MCF 10A (cell line): ENCODE measurements at places on chromosomes 5 and 9.

DNA sequence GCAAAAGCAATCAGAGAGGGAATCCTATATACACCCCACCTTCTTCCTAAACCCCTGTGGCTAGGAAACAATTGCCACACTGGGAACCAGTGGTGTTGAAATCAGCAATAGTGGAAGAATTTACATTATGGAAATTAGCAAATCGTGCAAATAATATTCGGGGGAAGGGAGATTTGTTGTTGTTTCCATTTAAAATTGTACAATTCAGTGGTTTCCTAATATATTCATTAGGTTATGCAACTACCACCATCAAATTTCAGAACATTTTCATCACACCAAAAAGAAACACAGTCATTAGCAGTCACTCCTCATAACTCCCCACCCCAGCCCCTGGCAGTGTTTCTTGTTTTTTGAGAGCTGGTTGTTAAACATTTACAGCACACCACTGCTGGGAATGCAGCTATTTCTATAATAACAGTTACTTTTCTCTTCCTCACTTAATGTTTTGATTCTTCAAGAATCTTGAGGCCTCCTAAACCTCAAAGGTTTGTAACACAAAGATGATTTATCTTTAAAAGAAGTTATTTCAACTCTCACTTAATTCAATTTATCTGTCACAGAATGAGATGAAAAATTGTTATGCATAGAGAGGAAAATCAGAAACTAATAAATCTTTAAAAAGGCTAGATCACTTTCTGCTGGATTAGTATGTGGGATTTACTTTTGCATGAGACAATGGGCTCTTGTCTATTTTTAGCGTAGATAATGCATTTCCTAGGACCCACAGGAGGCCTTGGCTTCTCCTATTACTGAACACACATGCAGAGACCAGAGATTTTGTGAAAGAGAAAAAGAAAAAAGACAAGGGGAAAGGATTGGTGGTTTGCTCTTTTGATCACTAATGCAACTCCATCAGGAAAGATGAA lies 91.8 kb upstream of the DAPK1 start:
- DNase-seq, result peak; percentile 81

GRCh38 chr5:35924950-35925722 lies 13.3 kb downstream of the CAPSL start:
- DNase-seq, result peak; percentile 81

DNA sequence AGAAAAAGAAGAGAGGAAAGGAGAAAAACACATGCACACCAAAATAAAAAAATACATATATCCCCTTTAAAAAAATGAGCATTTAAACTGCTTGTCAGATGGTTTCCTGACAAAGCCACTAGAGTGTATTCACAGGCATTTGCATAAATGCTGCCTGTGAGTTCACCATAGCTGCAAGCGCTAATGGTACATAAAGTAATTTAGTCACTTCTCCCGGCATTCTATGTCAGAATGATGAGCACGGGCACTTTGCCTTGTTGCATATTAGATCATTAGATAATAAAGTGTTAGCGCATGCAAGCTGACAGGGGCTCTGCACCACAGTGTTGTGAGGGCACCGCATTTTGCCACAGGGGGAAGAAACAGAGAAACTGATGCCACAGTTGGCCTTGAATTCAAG lies 280.6 kb downstream of the EBF1 start:
- DNase-seq, result no peak

DNA sequence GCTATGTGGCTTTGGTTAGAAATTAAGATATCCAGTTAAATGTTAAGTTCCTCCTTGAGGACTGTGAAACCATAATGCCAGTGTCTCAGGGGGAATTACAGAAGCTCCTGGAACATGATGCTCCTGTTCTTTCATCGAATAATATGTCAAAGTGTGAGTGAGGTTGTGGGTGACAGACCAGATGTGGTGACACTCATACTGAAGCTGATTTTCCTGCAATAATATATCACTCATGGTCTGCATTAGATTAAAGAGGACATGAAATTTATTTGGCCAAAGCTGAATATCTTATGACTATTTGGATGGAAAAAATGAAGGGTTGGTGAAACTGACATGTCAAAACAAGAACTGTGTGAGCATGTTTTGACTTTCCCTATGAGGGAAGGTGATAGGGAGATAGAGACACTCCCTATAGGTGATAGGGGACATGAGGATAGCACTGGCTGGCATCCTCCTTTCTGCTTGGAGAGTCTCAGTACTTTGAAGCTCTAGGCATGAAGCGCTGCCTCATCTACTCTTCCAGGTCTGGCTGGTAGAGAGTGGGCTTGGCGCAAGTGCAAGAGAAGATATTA lies 173.5 kb downstream of the ARHGEF28 start:
- DNase-seq, result no peak

- DNase-seq, result no peak
Observed at GRCh38 chr9:129714511-129715061, 38.3 kb downstream of the PTGES start.

GRCh38 chr9:97930972-97931371 lies 7.0 kb downstream of the HEMGN start:
- no peak for DNase-seq

DNA sequence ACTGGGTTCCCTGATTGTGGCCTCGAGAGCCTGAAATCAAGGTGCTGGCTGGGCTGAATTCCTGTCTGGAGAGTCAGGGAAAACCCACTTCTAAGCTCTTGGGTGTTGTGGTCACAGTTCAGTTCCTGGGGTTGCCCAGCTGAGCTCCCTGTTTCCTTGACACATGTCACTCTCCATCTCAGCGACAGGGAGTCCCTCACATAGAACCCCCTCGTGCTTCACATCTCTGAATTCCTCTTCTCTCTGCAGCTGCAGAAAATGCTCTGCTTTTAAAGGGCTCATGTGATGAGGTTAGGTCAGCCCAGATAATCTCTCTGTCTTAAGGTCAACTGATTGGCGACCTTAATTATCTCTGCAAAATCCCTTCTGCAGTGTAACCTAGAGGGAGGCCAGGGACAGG lies 53.5 kb upstream of the NFIL3 start:
- no peak for DNase-seq

GRCh38 chr9:6822696-6823095 lies 64.9 kb downstream of the KDM4C start:
- no peak for DNase-seq

GRCh38 chr5:164500856-164501255 lies 995.4 kb downstream of the MAT2B start:
- DNase-seq, result no peak

DNA sequence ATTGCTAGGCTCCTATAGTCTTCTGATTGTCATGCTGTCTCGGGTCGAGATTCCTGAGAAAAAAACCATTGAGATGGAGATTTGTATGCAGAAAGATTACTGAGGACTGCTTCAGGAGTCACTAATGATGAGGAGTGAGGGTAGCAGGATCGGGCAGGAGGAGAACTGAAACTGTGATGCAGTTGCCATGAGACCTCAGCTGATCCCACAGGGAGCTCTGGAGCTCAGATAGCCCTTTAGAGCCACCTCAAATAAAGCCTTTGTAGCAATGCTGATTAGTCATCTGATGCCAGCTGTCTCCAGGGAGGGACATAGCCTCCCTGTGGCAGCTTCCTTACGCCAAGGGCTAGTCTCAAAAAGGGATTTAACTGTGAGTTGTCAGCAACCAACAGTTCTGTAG lies 256.9 kb downstream of the DMAC1 start:
- DNase-seq, result no peak

- no peak for DNase-seq
Observed at GRCh38 chr5:52262844-52263243, 524.9 kb upstream of the ITGA1 start.

DNA sequence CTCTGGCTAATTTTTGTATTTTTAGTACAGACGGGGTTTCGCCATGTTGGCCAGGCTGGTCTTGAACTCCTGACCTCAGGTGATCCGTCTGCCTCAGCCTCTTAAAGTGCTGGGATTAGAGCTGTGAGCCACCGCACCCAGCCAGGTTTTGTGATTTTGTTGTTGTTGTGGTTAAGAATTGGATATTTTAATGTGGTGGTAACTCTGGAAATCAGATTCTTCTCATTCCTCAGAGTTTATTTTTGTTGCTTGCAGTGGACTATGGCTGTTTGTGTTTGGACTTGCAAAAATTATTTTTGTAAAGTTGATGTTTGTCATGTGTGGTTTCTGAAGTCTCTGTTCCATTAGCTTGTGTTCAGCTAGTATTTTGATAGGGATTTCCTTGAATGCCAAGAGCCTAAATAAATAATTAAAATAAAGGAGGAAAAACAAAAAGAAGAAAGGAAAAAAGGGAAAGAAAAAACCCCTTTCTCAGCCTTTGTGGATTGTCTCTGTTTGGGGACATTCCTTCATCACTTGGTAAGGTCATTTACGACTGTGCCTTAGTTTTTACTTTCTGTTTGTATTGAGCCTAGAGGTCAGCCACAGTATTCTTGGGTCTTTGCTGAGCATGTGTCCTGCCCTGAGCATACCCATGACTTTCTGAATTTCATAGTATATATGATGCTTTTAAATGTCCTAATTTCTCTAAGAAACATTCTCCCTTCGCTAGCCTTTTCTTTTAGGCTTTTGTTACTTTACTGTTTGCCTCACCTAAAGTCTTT lies 37.3 kb downstream of the PBX3 start:
- no peak for DNase-seq

DNA sequence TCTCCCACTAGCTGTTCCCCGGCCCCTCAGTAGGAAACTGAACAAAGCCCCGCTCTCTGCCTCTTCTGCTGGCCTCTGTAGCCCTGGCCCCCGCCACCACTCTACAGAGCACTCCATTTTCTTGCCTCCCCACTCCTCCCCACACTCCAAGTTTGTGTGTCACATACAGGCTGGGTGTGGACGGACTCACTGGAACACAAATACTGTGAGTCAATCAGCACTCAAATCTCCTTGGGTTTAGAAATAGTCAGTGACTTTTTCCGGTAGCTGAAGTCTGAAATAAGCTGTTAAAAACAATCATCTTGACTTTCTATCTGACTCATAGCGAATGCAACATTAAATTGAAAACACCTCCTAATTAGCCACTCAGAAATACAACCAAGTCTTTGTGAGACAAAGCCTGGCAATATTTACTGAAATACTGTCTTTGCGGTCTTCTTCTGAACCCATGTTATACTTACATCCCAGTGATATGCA lies 122.5 kb downstream of the LHFPL2 start:
- peak; percentile 79 for DNase-seq

GRCh38 chr5:94523018-94523417 lies 95.4 kb downstream of the KIAA0825 start:
- no peak for DNase-seq

DNA sequence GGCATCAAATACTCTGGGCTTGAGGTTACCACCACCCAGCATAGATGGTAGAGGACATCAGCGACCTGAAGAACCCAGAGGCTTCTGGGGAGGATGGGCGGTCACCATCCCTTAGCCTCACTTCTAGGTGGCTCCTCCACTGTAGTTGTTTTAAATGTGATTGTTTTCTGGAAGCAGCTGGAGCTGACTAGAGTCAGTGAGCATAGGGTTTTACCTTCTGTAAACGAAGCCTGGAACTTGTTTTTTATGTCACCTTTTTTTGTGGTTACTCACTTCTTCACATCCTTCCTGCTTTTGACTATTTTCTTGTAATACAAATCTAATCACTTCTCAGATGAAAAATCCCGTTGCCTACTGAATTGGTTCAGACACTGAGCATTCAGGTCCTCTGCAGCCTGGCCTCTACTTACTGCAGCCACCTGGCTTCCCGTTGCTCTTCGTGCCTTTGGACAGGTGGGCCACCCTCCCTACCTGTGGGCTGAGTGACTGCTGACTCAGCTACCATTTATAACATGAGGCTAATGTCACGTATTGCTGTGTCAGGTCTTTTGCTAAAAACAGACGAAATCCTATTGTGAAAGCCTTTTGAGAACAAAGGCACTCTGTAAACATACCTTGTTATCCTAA lies 167.8 kb downstream of the MAN2A1 start:
- DNase-seq, result no peak

GRCh38 chr5:122430319-122430586 lies 118.2 kb downstream of the SNCAIP start:
- DNase-seq, result no peak

- no peak for DNase-seq
Observed at GRCh38 chr5:57332361-57332760, 150.2 kb downstream of the ACTBL2 start.

DNA sequence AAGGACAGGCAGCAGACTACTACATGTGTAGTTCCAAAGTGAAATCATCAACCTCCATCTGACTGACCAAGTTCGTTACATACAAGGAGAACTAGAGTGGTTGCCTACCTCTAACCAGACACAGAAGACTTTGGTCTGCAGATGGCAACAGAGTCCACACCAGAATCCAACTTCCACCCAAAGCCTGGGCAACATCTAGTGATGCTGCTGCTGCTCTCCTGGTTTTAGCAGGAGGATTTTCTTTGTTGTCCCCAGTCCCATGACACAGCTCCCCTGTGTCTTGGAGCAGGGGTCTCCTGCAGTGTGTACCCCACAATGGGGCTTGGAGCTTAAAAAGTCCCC lies 46.4 kb upstream of the APC start:
- no peak for DNase-seq

- peak; percentile 70 for DNase-seq
Observed at GRCh38 chr9:26975728-26976707, 19.8 kb downstream of the IFT74 start.

- no peak for DNase-seq
Observed at GRCh38 chr5:26868504-26868903, 169.9 kb downstream of the CDH9 start.

GRCh38 chr5:91562922-91563321 lies 179.8 kb upstream of the ARRDC3 start:
- DNase-seq, result no peak

- DNase-seq, result no peak
Observed at GRCh38 chr5:73907164-73907563, 281.2 kb downstream of the ARHGEF28 start.

DNA sequence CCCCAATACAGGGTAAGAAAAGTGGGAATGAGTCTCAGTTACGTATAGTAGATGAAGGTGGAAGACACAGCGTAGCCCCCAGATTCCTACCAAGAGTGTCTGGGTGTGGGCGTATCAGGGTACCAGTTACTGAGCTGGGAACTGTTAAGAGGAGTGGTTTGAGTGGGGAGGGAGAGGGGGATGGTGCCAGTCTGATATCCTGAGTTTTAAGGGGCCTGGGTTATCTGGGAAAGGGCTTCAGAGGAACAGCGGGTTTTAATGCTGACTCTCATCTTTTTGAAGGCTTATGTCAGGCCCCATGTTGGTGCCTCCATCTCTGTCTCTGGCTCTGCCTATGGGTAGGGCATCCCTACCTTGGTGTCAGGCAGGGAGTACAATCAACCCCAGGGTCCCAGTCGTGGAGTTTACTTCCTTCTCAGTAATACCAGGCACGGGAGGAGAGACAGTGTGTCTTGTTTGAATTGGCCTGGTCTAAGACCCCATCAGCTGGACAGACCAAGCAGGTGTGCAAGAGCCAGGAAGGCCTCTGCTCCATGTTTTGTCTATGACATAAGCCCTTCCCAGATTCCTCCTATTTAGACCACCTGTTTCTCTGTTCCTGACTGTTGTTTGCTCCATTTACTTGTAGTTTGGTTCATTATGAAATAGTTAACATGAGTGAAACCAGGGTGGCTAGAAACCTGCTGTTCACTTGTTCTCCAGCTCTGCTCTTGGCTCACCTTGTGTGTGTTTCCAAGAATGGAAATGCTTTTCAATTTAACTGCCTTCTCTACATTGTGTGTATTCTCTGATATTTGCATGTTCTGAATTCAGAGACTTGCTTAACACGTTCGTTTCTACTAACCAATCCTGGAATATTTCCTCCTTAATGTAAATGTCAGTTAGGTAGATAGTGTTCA lies 125.6 kb downstream of the DAB2IP start:
- DNase-seq, result no peak

- no peak for DNase-seq
Observed at GRCh38 chr9:126642839-126643238, 29.1 kb downstream of the LMX1B start.

- peak; percentile 82 for DNase-seq
Observed at GRCh38 chr5:13658761-13659160, 285.7 kb downstream of the DNAH5 start.
